GM12864 (cell line): ENCODE measurements at places on chromosomes 5 and 9.

- DNase-seq, result no peak
Observed at GRCh38 chr5:157463621-157464518, 3.9 kb downstream of the NIPAL4 start.

- DNase-seq, result no peak
Observed at GRCh38 chr5:58188262-58188651, 271.6 kb downstream of the PLK2 start.

- DNase-seq, result no peak
Observed at GRCh38 chr5:41203033-41203432, 10.3 kb downstream of the C6 start.

- no peak for DNase-seq
Observed at GRCh38 chr5:67233075-67233474, 36.5 kb upstream of the CD180 start.

DNA sequence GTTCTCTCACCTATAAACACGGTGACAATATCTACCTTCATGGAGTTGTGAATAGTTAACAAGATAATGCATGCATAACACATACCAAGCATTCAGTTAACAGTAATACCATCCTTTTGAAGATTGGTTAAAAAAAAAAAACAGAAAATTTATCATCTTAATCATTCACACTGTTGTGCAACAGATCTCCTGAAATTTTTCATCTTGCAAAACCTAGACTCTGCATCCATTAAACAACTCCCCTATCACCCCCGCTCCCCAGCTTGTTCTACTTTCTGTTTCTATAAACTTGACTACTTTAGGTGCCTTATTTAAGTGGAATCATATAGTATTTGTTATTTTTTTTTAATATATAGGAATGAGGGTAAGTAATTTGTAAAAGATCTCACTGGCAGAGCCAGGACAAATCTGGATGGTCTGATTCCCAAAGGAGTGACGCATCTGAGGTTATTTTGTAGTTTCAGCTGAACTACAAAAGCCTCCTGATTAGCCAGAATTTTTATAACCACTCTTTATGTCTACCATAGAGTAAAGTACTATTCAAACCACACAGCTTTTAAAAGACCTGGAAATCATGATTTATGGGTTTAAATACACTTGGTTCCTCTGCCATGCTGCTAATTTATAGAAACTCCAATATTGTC lies 93.0 kb downstream of the FANCC start:
- no peak for DNase-seq
